Activated CD4-positive, alpha-beta T cell treated with anti-CD3 and anti-CD28 coated beads, Interleukin-2, amount 50 U/mL, for 1 hour (primary cell): ENCODE measurements at places on chromosomes 2 and 18.
A peak's percentile ranks its signal among the peaks of the same experiment; 100 is the strongest.

GRCh38 chr2:97355887-97356286 is 233.8 kb downstream of the ANKRD36B start:
- DNase-seq, result no peak

- DNase-seq, result no peak
These were observed 61.4 kb downstream of the SOS1 start for GRCh38 chr2:39059366-39059952.

- DNase-seq, result no peak
These were observed 120.0 kb downstream of the COL4A4 start for GRCh38 chr2:227043981-227044380.

GRCh38 chr2:191804766-191805165 is 42.1 kb downstream of the CAVIN2 start:
- no peak for DNase-seq

DNA sequence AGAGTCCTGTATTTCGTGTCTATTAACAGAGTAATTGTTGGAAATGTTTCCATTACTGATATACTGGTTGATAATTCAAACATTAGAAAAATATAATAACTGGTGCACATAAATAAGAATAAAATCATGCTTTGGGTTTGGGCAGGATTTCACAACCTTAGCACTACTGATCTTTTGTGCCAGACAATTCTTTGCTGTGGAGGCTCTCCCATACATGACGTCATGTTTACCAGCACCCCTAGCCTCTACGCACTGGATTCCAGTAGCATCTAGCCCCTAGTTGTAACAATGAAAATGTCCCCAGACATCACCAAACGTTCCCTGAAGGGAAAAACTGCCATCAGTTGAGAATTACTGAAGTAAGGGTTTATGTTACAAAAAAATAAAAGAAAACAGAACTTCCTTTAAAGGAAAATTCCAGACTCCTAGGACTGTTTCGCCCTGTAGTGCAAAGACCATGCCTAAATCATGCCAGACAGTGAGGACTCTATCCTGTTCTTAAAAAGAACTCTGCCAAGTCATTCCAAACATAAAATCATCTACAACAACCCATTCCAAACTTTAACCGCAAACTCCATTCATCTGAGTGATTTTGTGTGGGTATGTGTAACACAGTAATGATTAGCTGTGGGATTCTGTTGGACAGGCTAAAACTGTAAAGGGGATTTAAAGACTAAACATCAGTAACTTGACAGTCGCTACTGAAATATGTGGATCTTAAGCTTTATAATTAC is 313.4 kb upstream of the CCDC68 start:
- no peak for DNase-seq

GRCh38 chr2:10345126-10345525 is 42.4 kb downstream of the HPCAL1 start:
- no peak for DNase-seq

DNA sequence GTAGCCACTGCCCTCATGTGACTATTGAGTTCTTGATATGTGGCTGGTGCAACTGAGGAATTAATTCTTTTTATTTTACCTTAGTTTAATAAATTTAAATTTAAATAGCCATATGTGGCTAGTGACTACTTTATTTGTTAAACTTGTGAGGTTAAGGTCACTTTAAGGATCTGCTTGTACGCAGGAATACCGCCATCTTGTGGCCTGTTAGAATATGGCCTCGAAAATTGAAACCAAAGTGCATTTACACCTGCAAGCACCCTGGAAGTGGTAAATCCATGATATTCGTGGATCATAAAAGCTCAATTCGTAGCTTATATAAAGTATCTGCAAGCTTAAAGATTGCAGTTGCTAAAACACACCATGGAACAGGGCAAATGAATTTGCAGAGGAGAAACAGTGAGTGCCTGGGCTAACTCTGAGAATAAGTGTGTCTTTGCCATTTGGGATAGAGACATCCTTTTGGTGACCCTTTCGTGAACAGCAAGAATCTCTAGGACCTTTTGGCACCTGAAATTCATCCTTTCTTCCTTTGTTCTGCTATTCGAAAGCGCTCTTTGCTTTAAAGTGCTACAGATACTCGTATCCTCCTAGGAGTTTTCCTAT is 59.9 kb upstream of the REG3A start:
- no peak for DNase-seq

DNA sequence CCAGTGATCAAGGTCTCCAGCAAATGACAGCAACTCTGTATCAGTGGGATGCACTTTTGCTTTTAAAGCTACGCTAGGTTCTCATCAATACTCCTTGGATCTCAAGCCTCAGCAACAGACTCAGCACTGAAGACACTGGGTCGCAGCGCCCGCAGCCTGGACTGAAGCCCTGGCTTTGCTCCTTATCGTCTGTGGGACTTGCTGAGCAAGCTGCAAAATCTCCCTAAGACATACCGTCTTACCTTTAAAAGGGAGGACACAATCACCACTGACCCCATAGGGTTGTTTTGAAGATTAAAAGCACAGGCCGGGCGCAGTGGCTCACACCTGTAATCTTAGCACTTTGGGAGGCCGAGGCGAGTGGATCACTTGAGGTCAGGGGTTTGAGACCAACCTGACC is 8.1 kb downstream of the CYB5A start:
- DNase-seq, result no peak

- DNase-seq, result no peak
These were observed 524 bp upstream of the KLHL14 start for GRCh38 chr18:32773382-32773712.

DNA sequence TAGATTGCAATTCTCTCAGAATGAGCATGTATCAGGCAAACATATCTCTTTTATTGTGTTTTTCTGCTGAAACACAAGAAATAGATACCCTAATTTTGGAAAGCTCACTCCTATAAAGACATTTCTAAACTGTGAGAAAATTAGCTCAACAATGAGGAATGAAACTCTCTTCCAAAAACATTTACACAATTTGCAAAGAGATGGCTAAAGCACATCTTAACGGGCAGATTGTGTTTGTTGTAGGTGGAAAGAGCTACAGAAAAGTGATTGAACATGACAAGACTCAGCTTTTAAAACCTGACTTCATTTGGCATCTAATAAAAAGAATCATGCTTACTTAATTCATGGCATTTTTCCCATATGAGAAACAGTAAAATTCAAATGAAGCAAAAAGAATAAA is 175.0 kb upstream of the SLC39A10 start:
- no peak for DNase-seq

DNA sequence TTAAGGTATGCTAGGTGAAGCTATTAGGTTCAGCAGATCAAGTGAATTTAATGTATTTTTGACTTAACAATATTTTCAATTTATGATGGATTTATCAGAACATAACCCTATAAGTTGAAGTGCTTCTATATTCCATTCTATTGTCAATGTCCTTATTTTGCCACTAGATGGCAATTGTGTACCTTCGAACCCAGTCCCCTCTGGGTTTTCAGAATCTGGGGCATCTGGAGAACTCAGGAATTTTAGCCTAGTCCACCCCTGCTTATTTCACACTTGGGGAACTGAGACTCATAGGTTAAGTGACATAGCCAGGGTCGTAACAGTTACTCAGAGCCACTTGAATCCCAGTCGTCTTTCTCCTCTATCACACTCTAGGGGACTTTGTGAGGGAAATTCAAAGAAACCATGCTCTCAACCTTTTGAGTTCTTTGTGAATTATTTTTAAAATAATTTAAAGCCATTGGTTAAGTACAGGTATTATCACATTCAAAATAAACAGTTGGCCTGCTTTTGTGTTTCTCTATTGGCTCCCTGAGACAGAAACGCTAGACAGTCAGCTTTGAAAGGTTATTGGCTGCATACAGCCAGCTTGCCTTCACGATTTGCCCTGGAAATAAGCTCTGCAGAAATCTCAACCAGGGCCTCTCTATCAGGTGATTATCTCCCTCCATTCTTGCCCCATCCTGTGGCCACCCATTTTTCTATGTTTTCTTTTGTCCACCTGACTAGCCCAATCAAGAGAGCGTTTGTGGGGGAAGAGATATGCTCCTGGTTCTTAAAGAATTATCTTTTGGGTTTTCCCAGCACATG is 145.0 kb downstream of the TTC27 start:
- DNase-seq, result no peak

DNA sequence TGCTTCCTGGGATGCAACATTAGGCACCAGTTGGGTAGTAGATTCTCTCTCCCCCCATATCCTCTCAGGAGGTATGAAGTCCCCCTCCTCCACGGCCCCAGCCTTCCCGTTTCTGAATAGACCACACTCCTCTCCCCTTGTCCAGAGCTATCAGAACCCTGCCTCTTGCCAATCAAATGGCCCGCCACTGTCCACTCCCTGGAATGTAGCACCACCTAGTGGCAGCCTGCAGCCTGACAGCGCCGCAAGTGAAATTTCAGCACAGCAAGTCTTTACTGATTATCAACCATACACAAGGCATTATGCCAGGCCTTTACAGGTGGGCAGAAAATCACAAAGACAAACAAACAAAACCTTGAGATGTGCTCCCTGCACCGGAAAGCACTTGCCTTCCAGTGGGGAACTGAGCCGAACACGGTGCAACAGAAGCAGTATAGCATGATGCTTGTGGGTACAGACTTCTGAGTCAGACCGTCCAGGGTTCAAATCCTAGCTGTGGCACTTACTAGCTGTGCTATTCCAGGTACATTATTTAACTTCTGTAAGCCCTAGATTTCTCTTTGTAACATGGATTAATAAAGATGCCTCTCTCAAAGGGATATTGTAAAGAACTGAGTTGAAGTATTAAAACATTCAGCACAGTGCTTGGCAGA is 174.0 kb downstream of the SMAD2 start:
- DNase-seq, result peak; percentile 43

GRCh38 chr2:66573416-66573815 is 138.5 kb downstream of the MEIS1 start:
- no peak for DNase-seq
